Upper lobe of right lung (tissue), 1 donor: ENCODE measurements at places on chromosomes 6 and 20.
A peak's percentile ranks its signal among the peaks of the same experiment; 100 is the strongest.

- no peak for DNase-seq
Measured at GRCh38 chr20:17969884-17970409, 1.1 kb downstream of the MGME1 start.

DNA sequence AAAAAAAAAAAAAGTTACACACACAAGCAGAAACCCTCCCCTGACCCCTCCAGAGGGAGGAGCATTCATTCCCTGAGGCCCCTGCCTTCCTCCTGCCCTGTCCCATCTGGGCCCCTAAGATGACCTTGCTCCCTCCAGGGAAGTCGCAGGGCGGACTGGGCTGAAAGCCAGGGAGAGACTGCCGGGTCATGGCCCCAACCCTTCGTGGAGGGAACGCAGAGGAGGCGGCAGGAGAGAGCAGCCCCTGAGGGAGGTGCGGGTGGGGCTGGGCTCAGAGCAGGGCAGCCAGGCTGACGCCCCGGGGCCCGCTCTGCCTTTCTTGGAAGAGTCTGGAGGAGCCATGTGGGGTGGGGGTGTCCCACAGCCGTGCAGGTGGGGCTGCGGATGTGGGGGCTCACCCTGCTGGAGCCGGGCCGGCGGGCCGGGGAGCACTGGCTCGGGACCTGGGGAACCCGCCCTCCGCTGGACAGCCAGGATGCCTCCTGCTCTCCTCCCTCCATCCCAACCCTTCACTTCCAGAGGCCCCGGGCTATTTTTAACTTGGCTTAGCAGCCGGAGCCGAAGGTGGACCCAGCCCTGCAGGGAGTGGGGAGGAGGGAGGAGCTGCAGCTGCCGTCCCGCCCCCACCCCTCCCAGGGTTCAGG, 15.0 kb upstream of the ABHD16B start:
- no peak for DNase-seq

GRCh38 chr20:25283221-25283951, 35.5 kb downstream of the PYGB start:
- DNase-seq: peak; percentile 61

GRCh38 chr20:23367770-23368169, 5.8 kb downstream of the GZF1 start:
- DNase-seq: no peak

DNA sequence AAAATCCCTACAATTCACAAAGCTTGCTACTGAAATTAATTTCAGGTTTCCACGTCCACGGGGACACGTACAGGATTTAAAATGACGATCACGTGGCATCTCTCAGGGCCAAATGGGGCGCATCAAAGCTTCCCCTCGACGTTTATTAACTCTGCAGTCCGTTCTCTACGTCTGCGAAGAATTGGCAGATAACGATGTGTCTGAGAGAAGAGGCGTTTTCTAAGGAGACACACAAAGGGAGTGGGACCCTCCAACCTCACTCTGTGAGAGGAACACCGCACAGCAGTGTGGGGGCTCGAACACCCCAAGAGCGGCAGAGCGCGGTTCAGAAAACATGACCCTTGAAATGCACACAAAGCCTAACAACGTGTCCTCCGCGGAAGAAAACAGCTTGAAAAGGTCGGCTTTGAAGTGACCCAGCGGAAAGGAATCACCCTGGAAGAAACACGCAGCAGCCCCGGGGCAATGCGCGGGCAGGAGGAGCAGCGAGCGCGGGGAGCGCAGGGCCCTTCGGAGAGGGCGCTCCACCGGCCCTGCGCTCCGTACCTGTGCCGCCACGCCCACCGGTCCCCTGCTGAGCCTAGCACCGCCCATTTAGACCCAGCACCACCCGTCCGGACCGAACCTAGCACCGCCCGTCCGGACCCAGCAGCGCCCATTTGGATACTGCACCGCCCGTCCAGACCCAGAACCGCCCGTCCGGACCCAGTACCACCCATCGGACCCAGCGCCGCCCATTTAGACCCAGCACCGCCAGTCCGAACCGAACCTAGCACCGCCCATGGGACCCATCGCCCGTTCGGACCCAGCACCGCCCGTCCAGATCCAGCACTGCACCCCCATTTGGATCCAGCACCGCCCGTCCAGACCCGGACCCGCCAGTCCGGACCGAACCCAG, 1.1 kb upstream of the AFDN start:
- DNase-seq: peak; percentile 85

GRCh38 chr6:123635144-123635543, 1.6 kb downstream of the TRDN start:
- DNase-seq: no peak

DNA sequence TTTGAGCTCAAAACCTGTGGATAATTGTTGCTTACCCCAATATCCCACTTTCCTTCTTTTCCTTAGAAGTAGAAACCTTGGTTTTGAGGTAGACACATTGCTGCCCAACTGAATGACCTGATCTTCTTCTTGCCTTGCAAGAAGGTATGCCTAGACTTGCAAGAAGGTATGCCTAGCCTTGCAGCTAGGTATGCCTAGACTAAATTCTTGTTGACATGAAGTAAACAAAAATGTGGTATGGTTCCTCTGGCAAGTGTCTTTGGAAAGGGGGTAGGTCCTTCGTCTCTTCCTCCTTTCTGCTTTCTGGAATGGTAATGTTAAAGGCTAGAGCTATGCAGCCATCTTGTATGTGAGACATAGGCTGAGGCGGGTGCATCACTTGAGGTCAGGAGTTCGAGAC, 129.2 kb downstream of the GMPR start:
- DNase-seq: no peak

GRCh38 chr6:158323561-158323958, 11.3 kb downstream of the TULP4 start:
- DNase-seq: no peak

- no peak for DNase-seq
Measured at GRCh38 chr6:41449399-41450245, 96.6 kb upstream of the FOXP4 start.

DNA sequence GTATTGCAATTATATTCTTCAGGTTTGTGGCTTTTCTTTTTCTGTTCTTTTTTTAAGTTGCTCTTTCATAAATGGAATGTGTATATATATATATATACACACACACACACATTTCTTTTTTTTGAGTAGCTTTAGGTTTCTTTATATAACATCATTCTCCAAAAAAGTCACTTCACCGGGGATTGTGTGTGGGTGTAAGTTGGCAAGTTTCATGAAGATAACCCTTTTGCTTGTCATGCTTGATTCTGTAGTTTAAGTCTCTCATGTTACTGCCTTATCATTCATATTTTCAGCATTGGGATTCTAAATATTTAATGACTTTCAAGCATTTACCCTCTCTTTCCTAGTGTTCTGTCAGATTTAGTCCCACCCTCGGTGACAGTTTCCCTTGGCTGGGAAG, 181.0 kb downstream of the FARS2 start:
- DNase-seq: no peak

- DNase-seq: no peak
Measured at GRCh38 chr6:128754658-128755256, 128.2 kb upstream of the LAMA2 start.

DNA sequence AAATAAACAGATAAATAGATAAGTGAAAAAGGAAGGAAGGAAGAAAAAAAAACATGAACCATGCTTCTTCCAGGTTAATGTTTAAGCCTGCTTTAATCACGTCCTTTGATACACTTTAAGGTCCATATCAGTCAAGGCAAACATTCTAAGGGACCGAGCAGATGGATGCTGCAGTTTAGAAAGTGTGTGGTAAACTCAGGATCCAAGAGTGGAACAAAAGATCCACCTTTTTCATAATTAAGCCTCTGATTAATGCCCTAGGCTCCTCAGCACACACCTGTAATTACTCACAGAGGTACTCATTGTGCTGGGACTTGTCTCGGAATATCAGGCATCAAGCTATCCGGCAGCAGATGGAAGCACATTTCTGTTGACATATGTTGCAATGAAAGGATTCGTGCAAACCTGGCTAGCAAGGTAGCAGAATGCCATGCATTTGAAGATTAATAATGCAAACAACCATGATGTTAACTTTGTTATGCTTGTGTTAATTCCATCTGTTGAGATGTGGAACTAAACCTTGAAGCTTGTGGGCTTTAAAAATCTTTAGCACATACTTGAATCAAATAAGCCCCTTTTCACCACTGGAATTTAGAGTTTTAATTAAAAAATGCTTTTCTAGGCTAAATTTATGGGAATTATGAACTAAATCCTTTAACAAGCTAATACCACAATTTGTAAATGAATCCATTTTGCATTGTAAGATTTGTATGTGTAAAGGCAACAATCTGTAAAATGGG, 163.7 kb downstream of the RALGAPA2 start:
- no peak for DNase-seq

GRCh38 chr6:158010591-158011477, 29.2 kb downstream of the SYNJ2 start:
- DNase-seq: peak; percentile 38

- DNase-seq: no peak
Measured at GRCh38 chr6:21836277-21836676, 242.7 kb downstream of the SOX4 start.

- no peak for DNase-seq
Measured at GRCh38 chr6:75109765-75110164, 96.1 kb downstream of the COL12A1 start.

- no peak for DNase-seq
Measured at GRCh38 chr6:158000530-158001307, 19.1 kb downstream of the SYNJ2 start.

DNA sequence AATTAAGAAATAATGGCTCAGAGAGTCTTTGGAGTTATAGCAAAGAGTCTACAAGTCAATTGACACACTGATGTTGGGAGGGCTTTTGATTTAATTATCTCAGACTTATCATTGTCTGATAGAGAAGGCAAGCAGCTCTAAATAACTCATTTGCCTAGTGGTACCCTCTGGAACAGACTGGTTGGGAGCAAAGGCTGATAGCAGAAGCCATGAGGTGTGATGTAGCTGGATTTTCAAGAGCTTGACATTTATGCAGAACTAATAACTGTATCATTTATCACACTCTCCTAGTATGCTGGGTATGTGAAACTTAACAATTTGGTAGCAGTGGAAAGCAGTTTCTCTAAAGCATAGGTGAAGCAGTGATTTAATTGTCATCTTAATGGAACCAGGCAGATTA, 380.6 kb downstream of the TENT5A start:
- DNase-seq: no peak

- no peak for DNase-seq
Measured at GRCh38 chr6:67642582-67642981, 992.5 kb upstream of the ADGRB3 start.

DNA sequence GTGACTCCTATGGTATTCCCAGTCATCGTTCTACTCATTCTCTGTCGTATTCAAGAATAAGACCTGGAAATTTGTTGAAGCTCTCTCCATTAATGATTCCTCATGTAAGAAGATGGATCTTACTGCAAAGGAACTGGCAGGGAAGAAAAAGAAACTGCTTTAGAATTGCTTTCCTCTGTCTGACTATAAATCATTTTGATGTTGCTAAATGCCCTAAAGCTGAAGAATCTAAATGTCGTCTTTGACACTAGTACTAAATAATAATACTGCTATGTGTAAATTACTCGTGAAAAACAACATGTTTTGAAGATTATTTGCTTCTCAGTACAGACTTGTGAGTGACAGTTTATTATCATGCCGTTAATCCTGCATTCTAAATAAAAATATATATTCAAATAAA, 20.5 kb upstream of the MYLIP start:
- DNase-seq: no peak

DNA sequence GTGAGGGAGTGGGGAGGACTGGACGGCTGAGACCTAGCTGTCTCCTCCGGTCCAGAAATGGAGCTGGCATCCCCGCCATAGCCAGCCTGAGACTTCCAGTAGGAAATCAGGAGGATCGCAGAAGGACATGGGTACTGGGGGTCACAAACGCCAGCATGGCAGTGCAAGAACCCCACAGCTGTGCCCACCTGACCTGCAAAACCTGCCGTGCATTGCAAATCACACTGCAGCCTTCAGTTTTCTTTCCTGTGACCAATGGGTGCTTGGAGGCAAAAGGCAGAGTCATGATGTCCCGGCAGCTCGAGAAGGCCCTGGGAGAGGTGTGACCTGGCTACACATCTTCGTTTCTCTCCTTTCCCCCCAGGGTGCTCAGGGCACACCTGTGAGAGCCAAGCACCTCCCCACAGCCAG, 23.3 kb upstream of the PHACTR3 start:
- peak; percentile 40 for DNase-seq

GRCh38 chr20:1664911-1665310, 7.3 kb upstream of the SIRPG start:
- DNase-seq: no peak

DNA sequence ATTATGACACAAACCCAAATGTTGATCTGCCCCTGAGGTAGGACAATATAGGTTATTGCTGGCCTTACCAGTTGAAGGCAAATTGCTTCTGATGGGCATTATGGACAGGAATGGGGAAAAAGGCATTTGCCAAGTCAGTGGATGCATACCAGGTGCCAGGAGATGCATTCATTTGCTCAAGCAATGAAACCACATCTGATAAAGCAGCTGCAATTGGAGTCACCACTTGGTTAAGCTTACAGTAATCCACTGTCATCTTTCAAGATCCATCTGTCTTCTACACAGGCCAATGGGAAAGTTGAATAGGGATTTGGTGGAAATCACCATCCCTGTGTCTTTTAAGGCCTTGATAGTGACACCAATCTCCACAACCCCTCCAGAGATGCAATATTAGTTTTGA, 648.6 kb downstream of the COL12A1 start:
- DNase-seq: no peak

DNA sequence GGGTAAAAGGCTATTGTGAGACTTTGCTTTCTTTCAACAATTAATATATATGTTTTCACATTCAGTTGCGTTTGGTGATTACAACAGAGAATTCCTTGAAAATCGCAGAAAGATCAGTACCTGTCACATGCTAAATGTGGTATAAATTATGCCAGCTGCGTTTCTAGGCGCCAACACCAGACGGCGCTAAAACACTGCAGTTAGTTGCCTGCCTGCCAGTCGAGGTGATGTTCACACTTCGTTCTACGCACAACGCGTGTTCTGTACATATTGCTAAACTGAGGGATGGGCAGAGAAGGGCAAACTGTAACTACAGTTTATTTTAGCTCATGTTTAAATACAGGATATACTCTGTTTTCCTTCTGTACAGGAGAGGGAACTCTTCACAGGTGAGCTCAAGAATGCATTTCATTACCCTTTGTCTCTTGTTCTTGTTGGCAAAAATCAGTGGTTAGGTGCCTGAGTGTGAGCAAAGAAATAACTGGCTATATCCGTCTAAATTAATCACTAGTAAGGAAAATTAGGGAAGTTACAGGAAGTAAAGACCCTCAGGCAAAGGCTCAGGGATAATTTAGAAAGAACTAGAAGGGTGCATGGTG, 100.1 kb upstream of the RGS17 start:
- DNase-seq: peak; percentile 70
